ENCODE measurements at places on chromosomes 3 and 15.

- DNase-seq = no peak
Measured at GRCh38 chr3:115239717-115240116, 92.6 kb upstream of the ZBTB20 start.

- DNase-seq = no peak
Measured at GRCh38 chr15:101439920-101440319, 49.6 kb downstream of the PCSK6 start.

DNA sequence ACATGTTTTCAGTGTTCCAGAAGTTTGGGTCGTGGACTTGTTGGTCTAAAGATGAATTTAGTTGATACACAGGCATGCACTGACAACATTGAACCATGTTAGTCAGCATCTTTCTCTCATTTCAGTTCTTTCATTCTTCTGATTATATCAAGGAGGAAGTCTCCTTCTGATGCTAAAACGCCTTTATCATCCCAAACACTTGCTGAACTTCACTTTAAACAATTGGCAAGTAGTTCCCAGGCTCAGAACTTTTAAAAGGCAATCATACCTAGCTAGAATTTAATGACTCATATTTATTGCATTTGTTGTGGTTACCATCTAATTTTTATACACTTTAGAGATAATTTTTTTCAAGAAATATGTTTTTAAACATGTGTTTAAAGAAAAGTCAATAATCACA, 15.9 kb downstream of the LMCD1 start:
- no peak for DNase-seq

DNA sequence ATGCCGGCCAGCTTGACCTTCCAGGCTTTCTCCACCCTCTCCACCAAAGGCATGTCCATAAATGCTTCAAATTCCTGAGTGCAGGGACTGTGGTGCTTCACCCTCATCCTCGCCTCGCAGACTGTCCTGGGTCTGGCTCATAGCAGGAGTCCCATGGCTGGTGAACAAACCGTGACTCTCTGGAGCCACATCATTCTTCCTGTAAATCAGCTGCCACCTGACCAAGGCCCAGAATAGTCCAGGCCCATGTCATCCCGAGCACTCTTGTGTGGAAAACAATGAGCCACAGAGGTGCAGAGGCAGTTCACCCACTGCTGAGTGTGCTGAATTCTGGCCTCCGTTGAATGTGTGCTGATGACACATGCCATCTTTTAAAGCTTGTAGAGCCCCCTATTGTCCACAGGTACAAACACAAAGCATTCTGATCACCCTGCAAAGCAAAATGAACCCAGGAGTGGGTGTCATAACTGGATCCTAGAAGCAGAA, 68.6 kb downstream of the ABHD5 start:
- no peak for DNase-seq

- no peak for DNase-seq
Measured at GRCh38 chr3:56747150-56747549, 54.6 kb downstream of the ARHGEF3 start.

DNA sequence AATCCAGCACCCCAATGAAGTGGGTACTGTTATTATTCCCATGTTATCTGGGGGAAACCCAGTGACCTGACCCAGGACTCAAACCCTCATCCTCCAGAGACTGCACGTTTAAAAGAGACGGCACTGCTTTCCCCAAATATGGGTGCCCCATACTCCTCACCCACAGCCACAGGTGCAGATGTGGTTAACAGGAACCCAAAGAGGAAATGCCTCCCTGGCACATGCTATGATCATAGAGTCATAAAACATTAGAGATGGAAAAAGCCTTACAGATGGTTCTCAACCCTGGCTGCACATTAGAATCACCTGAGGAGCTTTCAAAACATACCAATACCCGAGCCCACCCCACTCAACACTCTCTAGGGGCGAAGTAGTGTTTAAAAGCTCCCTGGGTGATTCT, 111.5 kb downstream of the SEMA5B start:
- DNase-seq = no peak

- DNase-seq = no peak
Measured at GRCh38 chr15:40264321-40265153, 18.3 kb downstream of the ANKRD63 start.

- no peak for DNase-seq
Measured at GRCh38 chr3:4588466-4588865, 95.3 kb downstream of the ITPR1 start.

- DNase-seq = no peak
Measured at GRCh38 chr3:27059489-27059888, 309.7 kb downstream of the NEK10 start.
